ENCODE measurements at places on chromosomes 2 and 18.

GRCh38 chr2:107585851-107586250 is 240.8 kb upstream of the RGPD4 start:
- no peak for DNase-seq

DNA sequence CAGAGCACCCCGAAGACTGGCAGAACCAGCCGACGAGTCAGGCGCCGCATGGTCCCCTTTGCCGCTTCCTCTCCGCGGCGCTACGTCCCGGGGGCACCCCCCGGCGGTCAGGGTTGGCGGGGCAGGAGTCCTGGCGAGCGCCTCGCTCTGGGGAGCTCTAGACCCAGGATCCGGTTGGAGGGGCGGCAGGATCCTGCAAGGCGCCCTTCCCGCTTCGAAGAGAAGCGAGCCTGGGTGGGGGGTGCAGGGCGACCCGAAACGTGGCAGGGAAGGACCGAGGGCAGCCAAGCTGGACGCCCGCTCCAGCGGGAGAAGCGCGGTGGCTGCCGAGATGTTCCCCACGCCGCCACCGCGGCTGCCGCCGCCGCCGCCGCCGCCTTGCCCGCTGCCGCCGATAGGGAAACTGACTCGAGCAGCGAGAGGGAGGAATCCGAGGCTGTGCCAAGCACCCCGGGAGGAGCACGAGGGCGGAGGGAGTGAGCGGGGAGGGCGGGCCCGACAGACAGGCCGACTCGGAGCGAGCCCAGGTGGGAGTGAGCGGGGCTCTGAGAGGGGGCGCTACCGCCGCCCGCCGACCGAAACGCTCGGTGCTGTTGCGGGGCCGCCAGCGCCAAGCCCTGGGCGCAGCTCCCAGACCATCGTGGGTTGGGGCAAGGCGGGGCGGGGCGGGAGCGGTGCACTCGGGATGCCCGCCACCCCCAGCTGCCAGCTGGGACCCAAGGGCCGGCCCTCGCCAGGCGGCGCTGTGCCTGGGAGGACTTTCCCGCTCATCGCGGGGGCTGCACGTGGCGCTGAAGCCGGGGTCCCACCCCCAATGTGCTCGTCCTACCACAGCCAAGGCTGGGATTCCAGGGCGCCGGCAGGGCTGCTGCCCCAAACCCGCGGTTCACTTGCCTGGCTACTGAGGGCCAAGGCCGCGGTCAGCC is at the start of gene GALNT14:
TSS of gene GALNT14 (minus strand) at position 404 of the 926 bp plus-strand sequence. CDS start at position 50, 354 bp downstream.
- no peak for DNase-seq

DNA sequence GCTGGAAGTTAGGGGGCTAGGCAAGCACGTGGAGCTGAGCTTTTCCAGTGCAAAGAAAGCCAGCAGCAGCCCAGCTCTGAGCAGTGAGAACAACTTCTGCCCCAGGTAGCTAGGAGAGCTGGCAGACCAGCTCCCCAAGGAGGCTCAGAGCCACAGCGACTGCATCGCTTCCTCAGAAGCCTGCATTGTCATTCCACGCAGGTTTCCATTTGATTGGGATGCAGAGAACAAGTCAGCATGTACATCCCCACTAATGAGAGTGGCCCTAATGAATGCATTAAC is 45.1 kb downstream of the C1QL2 start:
- no peak for DNase-seq

DNA sequence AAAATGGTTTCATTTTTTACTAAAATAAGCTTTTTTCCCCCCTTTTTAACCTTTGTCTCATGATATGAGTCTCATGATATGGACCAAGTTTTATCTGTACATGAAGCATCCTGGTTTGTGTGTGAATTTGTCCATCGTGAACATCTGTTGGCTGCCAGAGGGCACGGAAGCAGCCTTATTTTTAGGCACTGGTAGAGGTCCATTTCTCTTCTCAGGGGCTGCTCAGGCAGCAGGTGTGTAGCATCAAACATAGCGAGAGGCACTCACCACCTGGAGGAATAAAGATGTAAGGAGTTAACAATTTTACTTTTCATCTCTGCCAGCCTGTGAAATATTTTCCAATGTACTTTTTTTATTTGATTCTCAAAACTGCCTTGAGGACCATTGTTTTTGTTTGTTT is 134.5 kb downstream of the RHBDD1 start:
- no peak for DNase-seq

DNA sequence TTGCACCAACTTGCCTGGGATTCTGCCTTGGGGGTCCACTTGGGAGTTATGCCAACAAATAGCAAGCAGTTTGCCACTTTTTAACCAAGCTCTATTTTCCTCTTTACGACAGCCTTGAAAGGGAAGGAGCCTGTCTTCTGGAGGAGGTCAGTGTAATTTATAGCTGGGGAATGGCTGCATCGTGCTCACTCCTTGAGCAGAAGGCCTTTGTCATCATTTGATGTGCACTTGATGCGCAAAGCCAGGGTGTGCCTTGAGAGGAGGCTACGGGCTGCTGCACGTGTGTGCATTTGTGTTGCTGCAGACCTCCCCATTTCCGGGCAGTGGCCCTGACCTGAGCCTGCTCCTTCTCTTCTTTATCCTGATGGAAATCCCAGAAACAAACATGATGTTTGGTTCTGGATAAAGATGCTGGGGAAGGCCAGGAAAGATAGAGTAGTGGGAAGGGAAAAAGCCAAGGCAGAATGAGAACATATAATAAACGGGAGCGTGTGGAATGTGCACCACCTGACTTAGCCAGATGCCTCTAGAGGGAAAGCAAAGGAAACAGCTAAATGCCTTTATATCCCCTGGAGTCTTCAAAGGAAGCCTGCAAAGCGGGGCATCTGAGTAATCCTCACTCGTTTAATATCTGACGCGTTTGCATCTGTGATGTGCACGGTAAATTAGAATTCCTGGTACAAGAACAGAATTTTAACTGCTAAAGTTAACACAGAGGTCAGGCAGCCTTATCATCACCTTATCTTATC is 68.3 kb upstream of the ZNF521 start:
- no peak for DNase-seq

DNA sequence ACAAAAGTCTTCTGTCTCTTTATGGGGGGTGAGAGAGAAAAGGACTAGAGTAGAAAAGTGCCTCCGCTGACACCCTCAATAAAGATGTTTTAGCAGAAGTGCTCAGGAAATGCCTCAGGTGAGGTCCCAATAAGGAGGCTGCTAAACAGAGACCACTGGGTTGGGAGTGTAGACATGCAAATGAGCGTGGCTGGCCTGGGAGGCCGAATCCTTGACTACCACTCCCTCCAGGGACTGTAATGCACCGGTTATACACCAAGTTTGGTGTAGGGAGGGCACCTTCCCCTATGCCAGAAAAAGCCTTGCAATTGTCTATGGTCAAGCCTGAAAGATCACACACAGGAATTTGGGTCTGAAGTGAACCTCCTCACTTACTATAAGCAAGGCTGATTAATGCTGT is 1.8 kb downstream of the TMX3 start:
- DNase-seq = no peak

- no peak for DNase-seq
These were observed 237.4 kb downstream of the DOK6 start for GRCh38 chr18:69638056-69638455.

All from SK-N-MC (cell line).